Sciatic nerve (tissue), 2 donors: ENCODE measurements at places on chromosomes 1 and 21.
A peak's percentile ranks its signal among the peaks of the same experiment; 100 is the strongest.

- DNase-seq = no peak
Observed at GRCh38 chr1:67987046-67987799, 63.2 kb downstream of the DIRAS3 start.

- DNase-seq = peak; percentile 61
Observed at GRCh38 chr21:41217671-41218385, 49.9 kb downstream of the BACE2 start.

DNA sequence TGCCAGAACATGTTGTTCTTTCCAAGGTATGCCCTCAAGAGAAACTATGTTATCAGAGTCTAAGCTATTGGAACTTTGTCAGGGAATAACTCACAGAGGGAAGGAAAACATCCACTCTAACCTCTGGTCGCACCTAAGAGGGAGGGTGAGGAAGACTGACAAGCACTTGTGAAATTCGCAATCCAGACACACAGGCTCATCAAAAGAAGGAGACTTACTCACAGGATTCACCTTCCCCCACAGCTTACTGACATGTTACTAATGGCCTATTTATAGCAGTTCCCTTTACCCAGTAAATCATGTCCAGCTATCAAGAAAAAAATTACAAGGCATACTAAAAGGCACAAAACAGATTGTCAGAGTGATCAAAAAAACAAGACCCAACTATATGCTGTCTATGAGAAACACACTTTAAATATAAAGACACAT, 36.9 kb downstream of the WDR64 start:
- DNase-seq = no peak

- no peak for DNase-seq
Observed at GRCh38 chr1:41864471-41865040, 54.2 kb downstream of the HIVEP3 start.

- DNase-seq = no peak
Observed at GRCh38 chr1:12649971-12650421, 6.1 kb downstream of the AADACL4 start.

- no peak for DNase-seq
Observed at GRCh38 chr1:82386365-82387011, 585.8 kb downstream of the ADGRL2 start.

DNA sequence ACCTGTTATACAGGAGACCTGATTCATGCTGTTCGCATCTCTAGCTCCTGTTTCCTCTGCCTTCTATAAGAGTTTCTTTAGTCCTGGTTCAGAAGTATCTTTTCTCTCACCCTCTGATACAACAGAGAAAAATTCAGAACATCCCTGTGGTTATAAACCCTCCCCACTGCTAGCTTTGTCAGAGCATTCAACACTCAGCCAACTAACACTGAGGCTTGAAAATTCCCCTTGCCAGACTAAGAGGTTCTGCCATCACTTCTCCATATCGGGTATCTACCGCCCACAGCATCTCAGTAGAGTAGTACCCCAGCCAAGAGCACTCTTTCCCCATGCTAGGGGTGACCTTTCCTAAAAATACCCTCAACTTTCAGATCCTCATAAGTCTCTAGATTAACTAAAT, 19.6 kb upstream of the PIK3R3 start:
- DNase-seq = no peak

DNA sequence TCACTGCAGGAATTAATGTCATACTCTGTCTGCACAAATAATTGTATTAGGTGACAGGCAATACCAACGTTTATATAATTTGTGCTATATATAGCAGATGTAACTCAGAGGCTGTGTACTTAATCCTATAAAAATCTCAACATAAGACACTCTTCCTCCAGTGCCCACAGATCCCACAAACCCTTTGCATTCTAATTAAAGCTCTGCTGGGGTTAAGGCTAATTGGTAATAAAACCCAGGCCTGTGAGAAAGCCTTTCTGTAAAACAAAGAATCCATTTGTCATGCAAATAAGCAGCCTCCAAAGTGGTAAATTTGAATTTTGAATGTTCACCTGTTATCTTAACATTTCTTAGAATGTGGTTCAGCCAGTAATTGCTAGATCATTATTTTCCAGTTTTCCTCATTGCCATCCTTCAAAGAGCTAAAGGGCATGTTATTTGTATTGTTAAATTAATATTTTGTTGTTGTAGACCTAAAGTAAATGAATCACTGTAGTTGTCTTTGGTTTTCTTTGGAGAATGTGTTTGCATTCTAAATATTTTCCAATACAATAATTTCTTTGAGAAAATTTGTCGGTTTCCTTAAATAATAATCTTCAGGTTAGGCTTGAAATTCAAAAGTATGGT, 46.3 kb upstream of the PRDX6 start:
- DNase-seq = no peak

DNA sequence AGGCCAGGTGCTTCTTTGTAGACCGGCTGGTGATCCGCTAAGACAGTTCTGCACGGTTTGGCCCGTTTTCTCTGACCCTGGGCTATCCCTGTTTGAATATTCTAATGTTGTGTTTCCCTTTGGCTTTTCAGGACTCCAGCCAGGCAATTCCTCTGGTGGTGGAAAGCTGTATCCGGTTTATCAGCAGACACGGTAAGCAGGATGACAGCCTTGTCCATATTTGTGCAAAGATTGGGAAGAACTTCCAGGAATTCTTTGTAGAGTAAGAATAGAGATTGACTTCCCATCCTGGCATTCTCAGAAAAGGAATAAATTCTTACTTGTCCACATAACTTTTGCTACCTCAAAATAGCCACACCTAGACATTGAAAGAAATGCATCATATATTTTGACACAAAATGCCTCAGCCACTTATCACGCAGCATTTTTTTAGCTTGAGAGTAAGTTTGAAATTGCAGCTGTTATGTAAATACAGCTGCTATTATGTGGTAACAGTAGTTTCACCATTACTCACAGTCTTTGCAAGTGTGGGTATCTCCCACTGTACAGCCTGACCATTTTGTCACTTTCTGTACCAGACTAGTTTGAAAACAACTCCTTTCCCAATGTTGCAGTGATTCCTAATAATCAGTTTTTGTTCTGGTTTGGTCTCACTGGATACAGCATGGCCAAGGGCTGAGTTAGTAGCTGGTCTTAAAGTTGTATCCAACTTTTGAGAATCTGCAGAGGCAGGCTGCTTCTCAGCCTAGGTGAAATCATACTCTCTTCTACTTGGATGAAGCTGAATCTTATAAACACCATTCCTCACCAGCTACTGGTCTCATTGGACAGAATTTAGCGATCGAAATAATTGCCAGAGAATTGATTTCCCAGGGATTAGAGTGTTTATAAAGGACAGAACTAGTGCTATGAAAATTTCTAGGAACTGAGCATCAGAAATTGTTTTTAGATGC, 40.0 kb upstream of the IKBKE start:
- DNase-seq = no peak

- no peak for DNase-seq
Observed at GRCh38 chr1:61255358-61255703, 173.0 kb downstream of the NFIA start.

GRCh38 chr1:166944186-166944967, 31.0 kb downstream of the ILDR2 start:
- DNase-seq = no peak

DNA sequence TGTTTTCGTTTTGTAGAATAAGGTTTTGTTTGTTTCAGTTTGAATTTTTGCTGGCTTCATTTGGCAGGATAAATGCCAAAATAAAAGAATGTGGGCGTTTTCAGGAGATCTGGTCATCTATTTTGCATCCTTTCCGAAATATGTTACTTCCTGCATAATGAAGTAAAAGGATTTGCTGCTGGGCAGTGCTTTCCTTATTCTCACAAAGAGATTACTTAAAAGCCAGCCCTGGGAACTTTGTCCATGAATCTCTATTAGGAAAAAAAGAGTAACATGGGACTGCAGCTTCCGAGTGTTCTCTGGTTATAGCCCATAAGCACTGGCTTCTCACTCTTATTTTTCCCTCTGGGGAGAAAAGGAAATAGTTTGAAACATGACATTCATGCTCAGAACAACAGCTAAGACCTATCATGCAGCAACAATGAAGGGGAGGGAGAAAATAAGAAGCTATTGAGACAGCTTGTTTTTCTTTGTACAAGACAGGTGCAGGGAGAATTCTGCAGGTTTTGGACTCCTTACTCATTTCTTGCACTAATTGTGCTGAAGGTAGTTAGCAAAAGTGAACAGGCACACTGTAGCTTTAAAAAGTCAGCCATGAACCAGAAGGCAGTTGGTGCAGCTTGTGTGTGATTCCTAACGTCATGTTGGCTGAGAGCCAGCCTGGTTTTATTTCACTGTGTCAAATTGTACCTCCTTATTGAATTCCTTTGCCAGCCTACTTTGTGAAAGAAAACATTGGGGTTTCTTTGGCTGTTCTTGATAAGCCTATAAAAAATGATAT, at the start of gene SAMD13:
TSS of gene SAMD13 (plus strand) at position 705 of the 781 bp plus-strand sequence. CDS start 1,527 bp downstream, outside the sequence.
- DNase-seq = peak; percentile 69

DNA sequence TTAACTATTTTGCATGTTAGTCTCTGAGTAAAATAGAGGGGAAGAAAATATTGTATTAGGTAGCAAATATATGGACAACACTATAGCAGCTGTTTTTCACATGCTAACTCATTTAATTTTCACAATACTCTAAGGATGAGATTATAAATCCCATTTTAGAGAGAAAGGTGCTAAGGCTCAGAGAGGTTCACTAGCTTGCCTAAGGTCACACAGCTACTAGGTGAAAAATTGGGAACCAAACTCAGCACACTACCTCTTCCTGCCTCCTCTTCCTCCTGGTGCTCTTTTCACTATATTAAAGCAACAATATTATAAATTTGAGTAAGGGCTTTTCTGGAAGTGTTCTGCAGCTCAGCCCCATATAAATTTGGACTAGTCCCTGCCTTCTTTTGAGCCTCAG, 2.3 kb downstream of the RXRG start:
- DNase-seq = no peak

DNA sequence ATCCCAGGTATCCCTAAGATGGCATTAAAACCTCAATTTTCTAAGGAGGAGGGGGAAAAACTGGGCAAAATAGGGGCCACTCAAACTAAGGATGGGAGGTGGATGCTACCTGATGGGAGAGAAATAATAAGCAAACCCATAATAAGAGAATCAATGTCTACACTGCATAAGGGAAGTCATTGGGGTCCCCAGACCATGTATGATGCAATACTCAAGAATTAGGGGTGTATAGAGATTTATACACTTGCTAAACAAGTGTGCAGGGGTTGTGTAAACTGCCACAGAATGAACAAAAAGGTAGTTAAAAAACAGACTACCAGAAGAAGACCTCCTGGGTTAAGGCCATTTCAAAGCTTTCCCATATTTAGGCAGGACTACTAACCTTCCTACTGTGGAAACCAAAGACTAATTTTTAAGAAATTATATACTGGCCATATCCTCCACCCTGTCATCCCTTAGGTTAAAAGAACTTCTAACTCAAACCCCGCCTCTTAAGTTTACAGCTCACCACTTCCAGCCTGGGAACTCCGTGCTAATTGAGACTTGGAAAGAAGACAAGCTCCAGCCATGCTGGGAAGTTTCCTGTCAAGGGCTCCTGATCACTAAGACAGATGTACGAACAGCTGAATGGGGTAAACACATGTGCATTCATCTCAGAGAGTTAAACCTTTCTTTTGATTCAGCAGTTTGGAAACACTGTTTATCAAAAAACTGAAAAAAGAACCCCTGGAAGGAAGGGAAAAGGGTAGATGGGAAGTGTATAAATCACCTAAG, 64.4 kb upstream of the TLR5 start:
- DNase-seq = no peak

GRCh38 chr1:228145463-228146416, 4.0 kb upstream of the GJC2 start:
- DNase-seq = no peak

DNA sequence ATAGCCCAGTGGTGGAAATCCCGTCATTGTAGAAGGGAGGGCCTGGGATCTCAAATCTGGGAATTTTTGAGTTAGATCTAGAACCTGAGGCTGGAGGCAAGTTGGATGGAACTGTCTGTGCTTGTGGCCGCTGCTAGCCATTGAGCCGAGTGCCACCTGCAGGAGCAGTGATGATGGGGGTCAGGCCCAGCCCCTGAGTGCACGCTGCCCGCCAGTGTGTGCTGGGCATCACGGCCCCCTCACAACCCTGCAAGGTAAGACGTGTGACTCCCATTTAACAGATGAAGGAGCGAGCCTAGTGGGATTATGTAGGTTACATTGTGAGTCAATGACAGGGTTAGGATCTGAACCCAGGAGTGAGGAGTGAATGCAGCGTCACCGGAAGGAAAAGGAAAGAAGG, 407.2 kb downstream of the CAMTA1 start:
- no peak for DNase-seq

DNA sequence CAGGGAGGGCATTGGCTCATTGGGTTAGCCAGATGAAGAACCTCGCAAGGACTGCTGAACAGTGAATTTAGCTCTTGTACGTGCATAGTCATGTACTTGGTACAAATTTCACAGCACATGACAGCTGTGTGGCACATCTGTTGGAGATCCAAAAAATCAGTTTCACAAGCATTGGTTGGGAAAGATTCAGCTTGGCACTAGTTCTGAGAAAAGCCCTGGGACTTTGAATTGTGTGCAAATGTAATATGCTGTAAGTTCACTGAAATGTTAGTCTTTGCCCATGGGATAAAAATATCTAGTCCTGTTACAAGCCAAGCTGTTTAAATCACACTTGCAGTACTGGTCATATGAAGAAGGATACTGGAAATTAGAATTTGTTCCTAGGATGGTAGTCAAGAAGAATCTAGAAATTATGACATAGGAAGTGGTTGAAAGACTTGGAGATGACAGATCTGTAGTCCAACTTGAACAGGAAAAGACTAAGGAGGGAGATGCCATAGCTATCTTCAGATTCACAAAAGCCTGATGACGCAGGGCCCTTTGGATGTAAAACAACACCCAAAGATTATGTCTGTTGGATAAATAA, 19.2 kb downstream of the LAMC2 start:
- DNase-seq = no peak

DNA sequence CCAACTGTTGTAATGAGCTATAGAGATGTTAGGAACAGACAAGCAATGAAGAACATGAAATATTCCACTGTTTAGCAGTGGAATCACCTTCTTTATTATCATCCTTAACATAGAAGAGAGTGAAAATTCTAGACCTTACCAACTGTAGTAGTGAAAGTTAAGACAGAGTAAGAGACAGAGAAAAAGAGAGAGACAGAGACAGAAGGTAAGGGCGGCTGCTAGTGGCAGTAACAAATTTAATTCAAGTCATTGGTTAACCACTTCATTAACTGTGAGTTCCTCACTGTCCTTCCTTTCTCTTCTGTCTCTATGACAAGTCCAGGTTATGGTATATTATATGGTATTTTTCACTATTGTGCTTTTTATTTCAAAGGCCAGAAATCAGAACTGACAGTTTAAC, 355.7 kb upstream of the ESRRG start:
- no peak for DNase-seq

- no peak for DNase-seq
Observed at GRCh38 chr1:125086611-125087010, 3901.8 kb downstream of the SRGAP2C start.

- no peak for DNase-seq
Observed at GRCh38 chr1:247487057-247487456, 29.2 kb upstream of the OR2B11 start.

GRCh38 chr1:10642403-10643080, 153.9 kb downstream of the CASZ1 start:
- DNase-seq = no peak

DNA sequence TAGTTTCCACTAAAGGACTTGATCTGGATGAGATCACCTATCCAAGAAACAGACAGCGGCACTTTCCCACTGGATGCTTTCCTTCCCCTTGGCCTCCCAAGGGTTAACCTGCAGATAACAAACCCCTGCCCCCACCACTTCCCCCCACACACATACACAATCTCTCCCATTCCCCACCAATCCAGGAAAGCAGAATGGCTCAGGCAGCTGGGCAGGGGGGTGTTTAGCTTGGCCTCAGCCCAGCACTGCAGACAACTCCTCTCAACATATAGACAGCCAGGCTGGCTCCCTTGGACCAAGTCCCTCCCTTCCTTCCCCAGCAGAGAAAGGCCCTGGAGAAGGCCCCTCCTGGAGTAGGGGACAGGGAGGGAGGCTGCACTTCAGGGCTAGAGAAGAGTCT, 24.6 kb downstream of the PLEKHA6 start:
- DNase-seq = no peak
